Naive thymus-derived CD8-positive, alpha-beta T cell (primary cell): ENCODE measurements at places on chromosomes 16 and 17.

- peaks cover 23% of the 10 kb centered on the region for H3K4me1 ChIP-seq
- H3K4me3 ChIP-seq: no peak overlapping the region
- no peak for DNase-seq
- no peak overlapping the region for H3K27ac ChIP-seq
- no peaks in the 10 kb centered on the region for H3K36me3 ChIP-seq
- no peaks in the 10 kb centered on the region for H3K27me3 ChIP-seq
Observed at GRCh38 chr17:39173526-39174274, 7.7 kb upstream of the ARL5C start.

GRCh38 chr16:9013508-9013864 lies 49.8 kb upstream of the USP7 start:
- peaks cover 7% of the 10 kb centered on the region for H3K36me3 ChIP-seq
- H3K4me3 ChIP-seq: no peak overlapping the region
- DNase-seq: no peak
- H3K4me1 ChIP-seq: peaks cover 5% of the 10 kb centered on the region
- peaks cover 12% of the 10 kb centered on the region for H3K27me3 ChIP-seq

GRCh38 chr16:70740914-70741782 lies 55.3 kb upstream of the MTSS2 start:
- peak; percentile 30 for DNase-seq
- peaks cover 35% of the 10 kb centered on the region for H3K4me1 ChIP-seq
- peak overlapping the region; percentile 100 for H3K27ac ChIP-seq

GRCh38 chr17:44766409-44767038 lies 7.7 kb downstream of the ADAM11 start:
- H3K4me1 ChIP-seq: no peaks in the 10 kb centered on the region
- H3K36me3 ChIP-seq: no peaks in the 10 kb centered on the region
- peaks cover 45% of the 10 kb centered on the region for H3K27me3 ChIP-seq

DNA sequence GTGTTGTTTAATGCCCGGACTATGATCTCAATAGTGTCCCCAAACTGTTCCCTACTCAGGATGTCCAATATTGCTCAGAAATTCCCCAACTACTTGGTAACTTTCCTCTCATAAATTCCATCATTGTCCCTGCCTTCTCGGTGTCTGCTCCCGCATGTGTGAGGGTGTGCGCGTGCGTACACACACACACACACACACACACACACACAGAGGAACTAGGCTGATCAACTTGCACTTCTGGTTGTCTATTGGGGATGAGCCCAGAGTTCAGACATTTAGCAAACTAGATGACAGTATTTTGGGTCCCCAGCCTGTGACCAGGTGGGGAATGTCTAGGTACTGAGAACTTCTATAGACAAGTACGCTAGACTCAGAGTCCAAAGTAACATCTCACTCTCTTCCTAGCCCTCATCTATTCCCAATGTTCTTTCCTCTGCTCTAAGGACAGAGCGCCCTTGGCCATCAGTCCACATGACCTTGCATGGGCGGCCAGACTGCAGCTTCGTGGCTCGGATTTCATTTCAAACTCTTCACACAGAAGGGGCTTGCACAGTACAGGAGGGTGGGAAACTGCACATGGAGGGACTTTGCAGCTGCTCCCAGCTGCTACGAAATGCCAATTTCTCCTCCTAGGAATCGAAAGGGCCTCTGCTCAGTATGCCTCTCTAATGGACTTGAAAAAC lies 5.3 kb downstream of the HS3ST3A1 start:
- H3K36me3 ChIP-seq: no peaks in the 10 kb centered on the region
- DNase-seq: no peak
- H3K27me3 ChIP-seq: peaks cover 37% of the 10 kb centered on the region
- no peak overlapping the region for H3K4me3 ChIP-seq
- H3K4me1 ChIP-seq: peaks cover 16% of the 10 kb centered on the region

- H3K4me3 ChIP-seq: no peak overlapping the region
- H3K27ac ChIP-seq: no peak overlapping the region
- no peak for DNase-seq
- H3K4me1 ChIP-seq: no peaks in the 10 kb centered on the region
Observed at GRCh38 chr16:48064971-48065370, 90.8 kb downstream of the ABCC12 start.

- DNase-seq: peak; percentile 28
- H3K27ac ChIP-seq: peak overlapping the region; percentile 46
- H3K4me1 ChIP-seq: peaks cover 4% of the 10 kb centered on the region
- H3K36me3 ChIP-seq: no peaks in the 10 kb centered on the region
- peaks cover 4% of the 10 kb centered on the region for H3K27me3 ChIP-seq
Observed at GRCh38 chr17:164303-165235, 16.9 kb downstream of the DOC2B start.

GRCh38 chr17:2487306-2487705 lies 24.4 kb downstream of the METTL16 start:
- no peak for DNase-seq
- H3K36me3 ChIP-seq: peaks cover 40% of the 10 kb centered on the region
- H3K27me3 ChIP-seq: no peaks in the 10 kb centered on the region
- peaks cover 53% of the 10 kb centered on the region for H3K4me1 ChIP-seq
- no peak overlapping the region for H3K27ac ChIP-seq

GRCh38 chr17:34291721-34292348 lies 6.3 kb downstream of the CCL11 start:
- no peak overlapping the region for H3K27ac ChIP-seq
- H3K4me3 ChIP-seq: no peak overlapping the region
- no peaks in the 10 kb centered on the region for H3K36me3 ChIP-seq
- H3K4me1 ChIP-seq: no peaks in the 10 kb centered on the region
- H3K27me3 ChIP-seq: peaks cover 33% of the 10 kb centered on the region

DNA sequence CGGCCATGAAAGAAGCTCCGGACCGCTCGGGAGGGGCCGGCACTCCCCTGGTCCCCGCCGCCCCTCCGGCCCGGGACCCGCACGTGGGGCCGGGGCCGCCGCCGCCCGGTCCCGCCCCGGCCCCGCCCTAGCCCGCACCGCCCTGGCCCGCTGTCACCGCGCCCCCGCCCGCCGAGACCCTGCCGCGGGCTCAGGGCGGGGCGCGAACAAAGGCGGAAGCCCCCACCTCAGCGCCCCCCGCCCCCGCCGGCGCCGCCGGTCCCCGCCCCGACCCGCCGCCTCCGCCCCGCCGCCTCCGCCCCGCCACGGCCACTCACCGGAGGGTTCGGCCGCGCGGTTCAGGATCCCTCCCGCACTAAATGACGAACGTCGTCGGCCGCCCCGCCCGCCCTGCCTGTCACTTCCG lies at the start of gene ARHGDIA:
TSS of gene ARHGDIA (minus strand) at position 357 of the 406 bp plus-strand sequence. CDS start 1,407 bp downstream, outside the sequence.
- H3K4me1 ChIP-seq: peaks cover 50% of the 10 kb centered on the region
- no peaks in the 10 kb centered on the region for H3K27me3 ChIP-seq
- peak within 1 kb of the TSS; percentile 89 for H3K4me3 ChIP-seq
- DNase-seq: no peak

- DNase-seq: no peak
- no peaks in the 10 kb centered on the region for H3K27me3 ChIP-seq
- H3K4me1 ChIP-seq: peaks cover 33% of the 10 kb centered on the region
- H3K27ac ChIP-seq: peak overlapping the region; percentile 80
- peaks cover 28% of the 10 kb centered on the region for H3K36me3 ChIP-seq
Observed at GRCh38 chr16:28130099-28131088, 66.9 kb upstream of the GSG1L start.

GRCh38 chr16:73092236-73092781 lies 44.4 kb upstream of the ZFHX3 start:
- H3K4me1 ChIP-seq: no peaks in the 10 kb centered on the region
- no peak overlapping the region for H3K4me3 ChIP-seq
- H3K27me3 ChIP-seq: no peaks in the 10 kb centered on the region
- no peaks in the 10 kb centered on the region for H3K36me3 ChIP-seq

DNA sequence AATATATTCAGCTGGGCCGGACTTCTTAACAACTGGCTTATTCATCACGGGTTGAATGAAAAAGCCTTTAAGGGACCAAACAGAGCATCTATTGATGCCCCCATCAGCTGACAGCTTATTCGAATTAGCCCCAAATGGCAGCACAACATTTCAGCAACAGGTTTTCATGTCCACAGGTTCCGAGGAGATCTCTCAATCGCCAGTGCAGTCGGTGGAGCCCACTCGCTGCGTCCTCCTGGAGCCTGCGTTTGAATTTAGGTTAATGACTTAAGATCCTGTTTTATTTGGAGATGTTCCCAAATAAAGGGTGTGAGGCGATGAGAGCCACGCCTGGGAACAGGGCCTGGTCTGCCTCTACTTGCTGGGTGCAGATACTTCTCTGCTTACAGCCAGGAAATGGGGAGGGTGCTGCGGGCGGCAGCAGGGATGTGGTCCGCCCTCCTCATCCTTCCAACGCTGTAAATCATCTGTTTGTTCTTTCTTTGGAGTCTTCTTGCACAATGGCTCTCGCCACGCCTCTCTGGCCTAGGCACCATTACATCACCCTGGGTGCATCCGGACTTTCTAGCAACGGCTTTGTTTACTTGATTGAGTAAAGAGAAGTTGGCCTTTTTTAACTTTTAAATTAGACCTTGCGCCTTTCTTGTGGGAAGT lies 22.6 kb downstream of the NDE1 start:
- peak; percentile 94 for DNase-seq
- peak overlapping the region; percentile 75 for H3K4me3 ChIP-seq
- peak overlapping the region; percentile 98 for H3K27ac ChIP-seq
- H3K36me3 ChIP-seq: peaks cover 6% of the 10 kb centered on the region
- peaks cover 31% of the 10 kb centered on the region for H3K4me1 ChIP-seq

- H3K4me3 ChIP-seq: no peak overlapping the region
- no peaks in the 10 kb centered on the region for H3K36me3 ChIP-seq
- DNase-seq: no peak
- H3K27me3 ChIP-seq: no peaks in the 10 kb centered on the region
- no peak overlapping the region for H3K27ac ChIP-seq
Observed at GRCh38 chr17:1036171-1036844, 39.4 kb downstream of the TIMM22 start.

- peaks cover 65% of the 10 kb centered on the region for H3K4me1 ChIP-seq
- no peaks in the 10 kb centered on the region for H3K27me3 ChIP-seq
- DNase-seq: peak; percentile 59
- peak overlapping the region; percentile 90 for H3K27ac ChIP-seq
Observed at GRCh38 chr17:78127239-78127887, 1.2 kb downstream of the TMC6 start.

GRCh38 chr16:56610017-56610608 lies 1.7 kb downstream of the MT2A start:
- peak overlapping the region; percentile 87 for H3K27ac ChIP-seq
- peaks cover 51% of the 10 kb centered on the region for H3K4me1 ChIP-seq
- H3K4me3 ChIP-seq: peak overlapping the region; percentile 100
- no peaks in the 10 kb centered on the region for H3K27me3 ChIP-seq
- DNase-seq: peak; percentile 64

DNA sequence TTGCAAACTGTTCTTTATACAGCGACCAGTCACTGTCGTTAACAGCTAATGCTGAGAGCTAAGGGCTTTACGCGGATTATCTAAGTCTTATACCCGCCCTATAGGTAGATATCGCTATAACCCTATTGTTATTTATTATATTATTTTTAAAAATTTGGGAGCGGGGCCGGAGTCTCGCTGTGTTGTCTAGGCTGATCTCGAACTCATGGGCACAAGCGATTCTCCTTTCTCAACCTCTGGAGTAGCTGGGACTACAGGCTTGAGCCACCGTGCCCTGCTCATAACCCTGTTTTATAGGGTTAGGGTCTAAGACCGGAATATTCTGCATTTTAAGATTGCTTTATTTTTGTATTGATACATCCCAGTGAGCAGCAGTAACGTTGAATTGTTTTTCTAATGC lies 24.7 kb downstream of the DEF8 start:
- DNase-seq: no peak
- H3K4me3 ChIP-seq: peak overlapping the region; percentile 96
- H3K27me3 ChIP-seq: no peaks in the 10 kb centered on the region
- H3K27ac ChIP-seq: peak overlapping the region; percentile 96

- no peaks in the 10 kb centered on the region for H3K27me3 ChIP-seq
- no peak overlapping the region for H3K4me3 ChIP-seq
- no peak for DNase-seq
- no peak overlapping the region for H3K27ac ChIP-seq
Observed at GRCh38 chr16:632486-633335, 1.9 kb downstream of the WFIKKN1 start.

GRCh38 chr16:51184702-51185433 lies 33.8 kb upstream of the SALL1 start:
- DNase-seq: no peak
- peak overlapping the region; percentile 19 for H3K27ac ChIP-seq
- H3K36me3 ChIP-seq: no peaks in the 10 kb centered on the region

DNA sequence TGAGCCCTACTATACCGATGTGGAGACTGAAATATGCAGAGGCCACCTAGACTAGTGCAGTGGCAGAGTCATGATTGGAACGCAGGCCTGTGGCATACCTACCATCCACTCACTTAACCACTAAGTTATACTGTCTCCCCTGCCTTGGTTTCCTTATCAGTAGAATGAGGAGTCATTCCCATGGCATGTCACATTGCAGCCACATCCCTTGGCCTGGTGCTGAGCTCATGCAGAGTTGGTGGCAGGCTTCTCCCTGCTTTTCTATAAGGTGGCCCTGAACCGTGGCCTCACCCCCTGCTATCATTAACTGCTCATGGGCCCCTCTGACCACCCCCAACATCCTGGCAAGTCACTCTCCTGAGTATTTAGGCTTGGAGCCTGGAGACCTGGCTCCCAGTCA lies 212.5 kb downstream of the KATNIP start:
- H3K4me3 ChIP-seq: no peak overlapping the region
- H3K4me1 ChIP-seq: no peaks in the 10 kb centered on the region
- H3K36me3 ChIP-seq: peaks cover 8% of the 10 kb centered on the region
- no peak for DNase-seq
- H3K27ac ChIP-seq: no peak overlapping the region

GRCh38 chr17:75518201-75518600 lies 1.9 kb downstream of the TSEN54 start:
- peak; percentile 88 for DNase-seq
- H3K4me1 ChIP-seq: peaks cover 25% of the 10 kb centered on the region

- no peaks in the 10 kb centered on the region for H3K27me3 ChIP-seq
- H3K4me3 ChIP-seq: no peak overlapping the region
- H3K36me3 ChIP-seq: no peaks in the 10 kb centered on the region
- no peak overlapping the region for H3K27ac ChIP-seq
- no peak for DNase-seq
- peaks cover 18% of the 10 kb centered on the region for H3K4me1 ChIP-seq
Observed at GRCh38 chr17:80105762-80106161, 4.4 kb downstream of the GAA start.

- H3K4me1 ChIP-seq: peaks cover 44% of the 10 kb centered on the region
- peak overlapping the region; percentile 91 for H3K4me3 ChIP-seq
- no peaks in the 10 kb centered on the region for H3K27me3 ChIP-seq
- peak overlapping the region; percentile 99 for H3K27ac ChIP-seq
Observed at GRCh38 chr17:82301300-82301915, 16.0 kb downstream of the CD7 start.

DNA sequence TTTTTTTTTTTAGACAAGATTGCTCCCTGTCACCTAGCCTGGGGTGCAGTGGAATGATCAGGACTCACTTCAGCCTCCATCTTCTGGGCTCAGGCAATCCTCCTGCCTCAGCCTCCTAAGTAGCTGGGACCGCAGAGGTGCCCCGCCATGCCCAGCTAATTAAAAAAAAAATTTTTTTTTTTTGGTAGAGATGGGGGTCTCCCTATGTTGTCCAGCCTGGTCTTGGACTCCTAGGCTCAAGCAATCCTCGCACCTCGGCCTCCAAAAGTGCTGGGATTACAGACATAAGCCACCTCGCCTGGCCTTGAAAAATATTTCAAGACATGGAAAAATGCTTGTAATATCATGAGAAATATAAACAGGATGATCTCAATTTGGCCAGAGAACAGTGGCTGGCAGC lies 42.9 kb downstream of the HAPSTR1 start:
- no peak for DNase-seq
- peaks cover 2% of the 10 kb centered on the region for H3K27me3 ChIP-seq
- H3K4me3 ChIP-seq: no peak overlapping the region
- no peaks in the 10 kb centered on the region for H3K36me3 ChIP-seq
- H3K27ac ChIP-seq: no peak overlapping the region
- H3K4me1 ChIP-seq: peaks cover 24% of the 10 kb centered on the region
